ENCODE measurements at places on chromosomes 6 and 20.

DNA sequence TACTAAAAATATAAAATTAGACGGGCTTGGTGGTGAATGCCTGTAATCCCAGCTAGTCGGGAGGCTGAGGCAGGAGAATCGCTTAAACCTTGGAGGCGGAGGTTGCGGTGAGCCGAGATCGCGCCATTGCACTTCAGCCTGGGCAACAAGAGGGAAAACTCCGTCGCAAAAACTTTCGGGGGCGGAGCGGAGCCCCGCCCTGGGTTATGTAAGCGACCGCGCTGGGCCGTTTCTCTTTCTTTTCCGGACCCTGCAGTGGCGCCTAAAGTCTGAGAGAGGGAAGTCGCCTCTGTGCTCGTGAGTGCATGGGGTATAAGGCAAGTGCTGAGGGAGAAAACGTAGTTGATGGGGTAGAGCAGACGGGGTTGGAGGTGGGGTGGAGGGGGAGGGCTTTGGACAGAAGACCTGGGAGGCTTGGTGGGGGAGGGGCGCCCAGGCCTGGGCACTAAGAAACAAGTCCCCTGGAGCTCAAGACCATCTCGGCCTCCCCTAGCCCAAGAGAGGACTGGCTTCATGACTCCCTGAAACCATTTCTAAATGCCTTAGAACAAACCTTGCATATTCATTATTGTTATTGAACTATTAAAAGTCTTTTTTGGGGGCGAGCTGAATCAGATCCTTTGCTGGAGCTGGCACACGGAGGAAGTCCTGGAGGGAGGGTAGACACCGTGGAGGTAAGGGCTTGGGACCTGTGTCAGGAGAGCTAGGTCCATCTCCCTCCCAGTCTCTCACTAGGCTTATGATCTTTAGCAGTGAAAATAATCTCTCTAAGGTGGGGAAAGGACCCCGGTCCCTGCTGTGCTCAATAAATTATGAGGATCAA is 2.7 kb upstream of the MICA start:
- DNase-seq: no peak

- DNase-seq: no peak
These were observed 473.0 kb upstream of the CITED2 start for GRCh38 chr6:139847457-139847813.

- DNase-seq: no peak
These were observed 72.7 kb downstream of the TRAM2 start for GRCh38 chr6:52503851-52504781.

DNA sequence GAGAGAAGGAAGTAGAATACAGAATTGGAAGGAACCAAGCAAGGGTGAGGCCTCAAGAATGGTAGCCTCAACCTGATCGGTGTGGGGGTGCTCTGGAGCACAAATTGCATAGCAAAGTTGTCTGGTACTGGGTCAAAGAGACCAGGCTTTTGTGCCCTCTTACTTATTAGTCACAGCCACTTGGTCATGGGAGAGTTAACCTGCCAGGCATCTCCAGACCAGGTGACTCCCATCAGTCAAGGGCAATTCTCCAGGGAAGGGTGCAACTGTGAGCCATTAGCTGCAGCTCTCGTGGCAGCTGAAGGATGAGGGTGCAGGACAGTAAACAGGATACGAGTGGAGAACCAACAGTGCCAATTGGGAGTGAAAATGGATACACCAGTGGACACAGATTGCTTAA is 47.7 kb upstream of the PLCB4 start:
- no peak for DNase-seq

DNA sequence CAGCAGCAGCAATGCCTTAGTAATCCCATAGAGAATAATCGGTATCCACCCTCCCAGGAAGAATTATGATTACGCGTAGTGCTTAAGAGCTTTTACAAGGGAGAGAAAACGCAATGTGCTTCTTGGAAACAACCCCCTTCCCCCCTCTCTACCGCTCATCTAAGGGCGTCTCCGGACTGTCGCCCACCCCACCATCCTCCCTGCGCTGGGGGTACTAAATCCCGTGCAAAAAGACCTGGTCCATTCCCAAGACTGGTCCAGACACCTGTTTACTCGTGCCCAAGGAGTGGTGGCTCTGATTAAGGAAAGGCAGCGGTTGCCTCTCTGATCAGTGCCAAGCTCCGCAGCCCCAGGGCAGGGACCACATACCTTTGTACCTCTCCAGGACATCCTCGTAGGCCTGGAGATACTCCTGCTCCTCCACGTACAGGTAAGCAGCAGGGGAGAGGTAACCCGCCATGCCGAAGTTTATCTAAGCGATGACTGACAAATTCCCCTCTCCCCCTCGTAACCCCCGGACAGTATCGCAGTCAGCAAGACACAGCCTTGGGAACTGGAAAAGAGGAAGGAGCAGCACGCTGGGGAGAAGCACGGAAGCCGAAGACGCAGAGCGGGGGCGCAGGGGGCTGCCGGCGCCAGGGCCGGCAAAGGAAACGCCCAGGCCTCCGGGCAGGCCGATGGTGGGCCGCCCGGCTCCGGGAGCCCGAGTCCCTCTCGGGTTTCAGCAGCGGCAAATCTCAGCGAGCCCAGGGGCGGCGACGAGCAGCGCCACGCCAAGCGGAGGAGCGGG is 112.0 kb upstream of the BEND6 start:
- no peak for DNase-seq

DNA sequence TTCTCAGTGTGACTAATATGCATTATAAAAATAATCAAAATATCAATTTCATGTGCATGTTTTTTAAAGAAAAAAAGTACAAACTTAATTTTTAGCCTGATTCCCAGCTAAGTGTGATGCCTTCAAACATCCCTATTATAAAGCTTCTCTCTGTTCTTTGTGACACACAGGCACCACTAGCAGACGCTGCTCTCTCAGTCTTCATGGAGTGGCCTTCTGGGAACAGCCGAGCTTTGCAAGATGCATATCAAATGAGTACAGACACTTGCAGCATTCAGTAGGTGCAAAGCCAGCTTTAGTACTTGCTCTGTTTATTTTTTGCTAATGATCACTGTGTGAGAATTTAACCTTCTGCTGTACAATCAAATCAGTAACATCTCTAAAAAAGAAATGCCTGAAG is 340.0 kb downstream of the ADGRB3 start:
- DNase-seq: no peak

DNA sequence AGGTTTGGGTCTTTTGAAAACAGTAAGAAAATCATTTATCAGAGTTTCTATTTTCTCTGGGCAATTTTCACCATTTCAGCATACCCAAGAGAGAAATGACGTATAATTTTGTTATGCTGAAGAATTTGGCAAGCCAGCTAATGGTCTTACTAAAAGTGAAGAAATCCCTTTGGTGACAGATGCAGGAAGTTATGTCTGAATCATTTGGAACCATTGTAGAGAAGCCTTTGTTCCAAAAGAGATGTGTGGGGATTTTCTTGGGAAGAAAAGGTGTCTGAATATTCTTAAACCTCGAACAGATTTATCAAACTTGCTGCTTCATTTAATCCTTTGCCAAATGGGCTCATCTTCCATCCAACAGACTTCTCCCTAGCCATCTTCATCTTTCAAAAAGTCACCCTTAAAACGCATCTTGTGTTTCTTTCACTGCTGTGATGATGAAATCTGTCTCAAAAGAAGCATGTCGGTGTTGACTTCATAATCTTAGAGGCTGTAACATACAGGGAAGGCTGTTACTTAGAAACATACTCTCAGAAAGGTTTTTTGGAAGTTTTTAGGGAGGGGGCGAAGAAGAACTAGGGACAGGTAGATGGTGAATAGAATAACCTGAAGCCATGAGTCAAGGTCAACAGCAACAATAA is 39.5 kb downstream of the CITED2 start:
- no peak for DNase-seq

DNA sequence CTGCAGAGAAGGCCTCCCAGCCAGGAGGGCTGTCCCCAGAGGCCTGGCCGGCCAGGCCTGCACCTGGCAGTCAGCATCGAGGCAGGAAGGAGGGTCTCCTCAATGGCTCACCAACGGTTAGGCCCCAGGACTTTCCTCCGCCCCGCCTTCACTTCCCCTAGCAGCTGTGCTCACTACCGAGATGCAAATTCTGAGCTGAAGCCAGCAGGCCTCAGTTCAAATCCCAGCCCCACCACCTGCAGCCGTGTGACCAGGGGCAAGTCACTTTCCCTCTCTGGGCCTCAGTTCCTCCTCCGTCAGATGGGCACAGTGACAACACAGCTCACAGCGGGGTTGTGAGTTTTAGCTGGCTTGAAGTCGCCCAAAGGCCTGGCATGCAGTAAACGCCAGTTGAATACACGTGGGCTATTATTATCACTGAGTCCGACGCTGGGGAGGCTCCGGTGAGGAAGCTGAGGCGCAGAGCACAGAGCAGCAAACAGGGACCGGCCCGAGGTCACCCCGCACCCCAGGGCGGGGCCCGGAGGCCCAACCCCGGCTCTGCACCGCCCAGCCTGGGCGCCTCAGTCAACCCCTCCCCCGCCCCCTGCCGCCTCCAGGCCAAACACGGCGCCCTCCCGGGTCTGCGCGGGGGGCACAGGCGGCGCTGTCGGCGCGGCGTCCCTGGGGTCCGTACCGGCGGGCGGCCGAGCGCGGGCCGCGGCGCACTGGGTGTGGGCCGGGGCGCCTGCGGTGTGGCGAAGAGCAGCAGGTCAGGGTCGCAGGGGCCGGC is 671 bp downstream of the E2F1 start:
- no peak for DNase-seq

DNA sequence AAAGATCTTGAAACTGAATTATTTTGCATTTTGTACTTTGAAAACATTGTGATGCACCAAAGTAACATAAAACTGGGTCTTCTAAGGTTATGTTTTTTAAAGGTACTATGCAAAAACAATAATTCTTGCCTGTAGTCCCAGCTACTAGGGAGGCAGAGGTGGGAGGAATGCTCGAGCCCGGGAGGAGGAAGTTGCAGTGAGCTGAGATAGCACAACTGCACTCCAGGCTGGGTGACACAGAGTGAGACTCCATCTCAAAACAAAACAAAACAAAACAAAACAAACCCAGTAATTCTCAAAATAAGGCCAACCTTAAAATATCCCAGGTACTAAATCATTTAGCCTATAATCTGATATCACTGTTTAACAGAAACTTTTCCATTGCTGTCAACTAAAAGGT is 269.6 kb downstream of the KHDC1L start:
- no peak for DNase-seq

DNA sequence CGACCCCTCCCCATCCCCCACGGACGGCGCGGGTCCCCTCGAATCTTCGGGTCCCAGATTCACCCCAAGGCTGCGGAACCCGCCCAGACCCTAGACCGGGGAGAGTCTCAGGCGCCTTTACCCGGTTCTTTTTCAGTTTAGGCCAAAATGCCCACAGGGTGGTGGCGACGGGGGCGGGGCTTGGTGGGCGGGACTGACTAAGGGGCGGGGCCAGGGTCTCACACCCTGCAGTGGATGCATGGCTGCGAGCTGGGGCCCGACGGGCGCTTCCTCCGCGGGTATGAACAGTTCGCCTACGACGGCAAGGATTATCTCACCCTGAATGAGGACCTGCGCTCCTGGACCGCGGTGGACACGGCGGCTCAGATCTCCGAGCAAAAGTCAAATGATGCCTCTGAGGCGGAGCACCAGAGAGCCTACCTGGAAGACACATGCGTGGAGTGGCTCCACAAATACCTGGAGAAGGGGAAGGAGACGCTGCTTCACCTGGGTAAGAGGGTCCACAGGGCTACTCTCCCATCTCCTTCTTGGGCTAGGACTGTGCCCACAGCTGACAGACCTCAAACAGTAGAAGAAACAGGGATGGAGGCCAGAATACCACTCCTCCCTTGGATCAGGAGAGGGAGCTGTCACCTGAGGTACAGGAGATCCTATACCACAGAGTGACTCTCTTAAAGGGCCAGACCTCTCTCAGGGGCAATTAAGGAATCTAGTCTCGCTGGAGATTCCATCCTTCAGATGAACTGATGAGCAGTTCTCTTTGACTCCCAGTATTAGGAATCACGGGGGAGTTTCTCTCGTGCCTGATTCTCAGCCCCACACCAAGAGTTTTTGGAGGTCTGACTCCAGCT is 942 bp downstream of the HLA-E start:
- no peak for DNase-seq

DNA sequence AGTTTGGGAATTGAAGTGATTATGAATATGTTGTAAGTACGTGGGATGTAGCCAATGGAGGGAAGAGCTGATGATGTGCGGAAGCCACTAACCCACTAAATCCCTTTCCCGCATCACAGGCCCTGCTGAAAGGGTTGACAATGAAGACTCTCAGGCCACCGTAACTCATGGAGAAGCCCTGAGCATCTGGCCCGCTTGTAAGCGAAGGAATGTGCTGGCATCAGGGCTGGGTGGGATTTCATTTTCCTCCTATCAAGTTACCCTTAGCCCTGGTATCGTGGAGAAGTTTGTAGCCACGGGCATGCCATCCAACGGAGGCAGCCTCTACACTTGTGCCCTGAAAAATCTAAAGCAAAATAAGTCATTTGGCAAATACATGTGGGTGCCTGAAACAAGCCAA is 355.0 kb downstream of the CDH26 start:
- DNase-seq: no peak

- DNase-seq: no peak
These were observed 24.7 kb upstream of the SRPK1 start for GRCh38 chr6:35945650-35946025.

- DNase-seq: no peak
These were observed 55.6 kb upstream of the MPC1 start for GRCh38 chr6:166438211-166438861.

DNA sequence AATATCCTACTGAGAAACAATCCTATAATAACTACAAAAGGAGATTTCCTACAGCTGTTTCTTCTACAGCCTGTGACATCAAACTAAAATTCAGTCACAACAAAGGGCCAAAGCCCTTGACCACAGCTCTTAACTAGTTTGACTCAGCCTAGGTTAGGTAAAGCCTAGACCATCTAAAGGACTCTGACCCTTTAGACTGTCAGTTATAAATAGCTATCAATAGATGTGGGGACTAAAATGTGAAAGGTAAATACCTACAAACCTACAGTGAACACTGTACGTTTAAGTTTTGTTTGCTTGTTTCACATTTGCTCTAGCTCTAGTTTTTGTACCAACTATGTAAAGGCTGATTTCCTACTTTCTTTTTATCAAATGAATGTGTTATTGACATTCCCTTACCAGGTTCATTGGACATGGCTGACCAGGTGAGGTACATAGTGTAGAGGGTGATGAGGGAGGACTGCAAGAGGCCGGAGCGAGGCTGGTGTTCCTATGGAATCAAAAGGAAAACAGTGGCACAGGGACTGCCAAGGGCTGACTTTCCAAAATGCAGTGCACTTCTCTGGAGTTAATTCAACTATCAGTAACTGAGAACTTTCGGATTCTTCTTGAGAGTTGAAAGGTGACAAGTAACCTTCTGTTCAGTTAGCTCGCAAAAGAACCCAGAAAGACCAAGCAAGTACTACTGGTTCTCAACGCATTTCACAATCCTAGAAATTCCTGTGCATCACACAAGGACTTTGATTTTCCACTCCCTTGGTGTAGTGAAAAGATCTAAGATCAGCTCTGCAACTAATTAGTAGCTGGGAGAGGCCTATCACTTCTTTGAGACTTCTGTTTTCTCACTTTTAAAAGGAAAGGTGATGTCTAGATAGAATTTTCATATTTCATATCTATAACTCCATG is 17.2 kb downstream of the SERINC3 start:
- no peak for DNase-seq

- no peak for DNase-seq
These were observed 489.5 kb downstream of the CBLN4 start for GRCh38 chr20:55515832-55516231.

- no peak for DNase-seq
These were observed 3.8 kb downstream of the ZNF334 start for GRCh38 chr20:46509523-46509922.

GRCh38 chr6:98578016-98578415 is 256.4 kb upstream of the POU3F2 start:
- no peak for DNase-seq

Measured in vagina (tissue), 2 donors.